ENCODE measurements at places on chromosomes 12 and 14. TPM values are rescaled to one million over a fixed set of nuclear protein-coding genes. Genes with fewer than 3 reads are reported as not detected.
A peak's percentile ranks its signal among the peaks of the same experiment; 100 is the strongest.

Gene LTBP2
- 52.5 TPM for total RNA-seq

Gene IL22
- not detected for total RNA-seq

Gene SMCO2
- not detected for total RNA-seq

Gene GALNT9
- total RNA-seq: 1.5 TPM

Gene ALDH6A1
- 20.9 TPM for total RNA-seq

DNA sequence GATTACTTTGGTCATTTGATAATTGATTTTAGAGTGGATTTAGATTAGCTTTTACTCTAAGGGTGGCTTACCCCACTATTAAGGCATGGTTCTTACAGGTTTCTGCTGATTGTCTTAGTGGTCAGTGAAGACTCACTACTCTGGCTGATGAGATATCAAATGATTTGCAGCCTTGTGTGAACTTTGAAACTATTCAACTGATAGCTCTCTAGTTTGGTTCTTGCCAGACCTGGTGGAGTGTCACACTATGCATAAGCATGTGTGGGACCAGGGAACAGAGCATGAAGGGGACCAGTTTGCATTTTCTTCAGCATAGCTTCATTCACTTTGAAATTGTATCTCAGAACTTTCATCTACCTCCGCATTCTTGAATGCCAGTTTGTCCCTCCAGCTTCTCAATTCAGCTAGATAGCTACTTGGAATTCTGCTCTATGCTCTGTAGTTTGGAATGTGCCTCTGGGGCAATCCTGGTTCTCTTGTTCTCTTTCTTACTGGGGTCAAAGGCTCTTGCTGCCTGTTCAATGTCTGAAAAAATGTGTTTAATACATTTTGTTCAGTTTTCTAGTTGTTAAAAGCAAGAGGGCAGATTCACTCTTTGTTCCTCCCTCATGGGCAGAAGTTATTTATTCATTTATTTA is 12.7 kb downstream of the SCYL2 start:
- no peak for DNase-seq

DNA sequence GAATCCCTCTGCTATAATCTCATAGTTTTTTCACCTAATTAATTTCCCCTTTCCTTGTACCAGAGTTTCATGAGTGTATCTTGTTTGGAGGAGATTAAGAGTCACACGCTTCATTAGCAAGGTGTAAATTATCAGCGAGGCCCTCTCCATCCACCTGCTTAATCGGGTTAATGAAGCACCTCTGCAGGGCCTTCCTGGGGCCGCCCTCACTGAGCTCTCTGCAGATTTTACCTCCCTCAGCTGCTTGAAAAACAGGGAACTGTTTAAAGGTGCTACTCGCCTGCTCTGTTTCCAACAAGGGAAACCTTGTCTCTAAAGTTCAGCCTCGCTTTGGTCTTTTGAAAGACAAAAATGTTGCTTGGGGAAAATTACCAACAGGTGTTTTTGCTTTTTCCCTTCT is 35.8 kb downstream of the OTX2 start:
- no peak for DNase-seq

- DNase-seq: no peak
Measured at GRCh38 chr12:69873429-69873828, 48.4 kb downstream of the MYRFL start.

DNA sequence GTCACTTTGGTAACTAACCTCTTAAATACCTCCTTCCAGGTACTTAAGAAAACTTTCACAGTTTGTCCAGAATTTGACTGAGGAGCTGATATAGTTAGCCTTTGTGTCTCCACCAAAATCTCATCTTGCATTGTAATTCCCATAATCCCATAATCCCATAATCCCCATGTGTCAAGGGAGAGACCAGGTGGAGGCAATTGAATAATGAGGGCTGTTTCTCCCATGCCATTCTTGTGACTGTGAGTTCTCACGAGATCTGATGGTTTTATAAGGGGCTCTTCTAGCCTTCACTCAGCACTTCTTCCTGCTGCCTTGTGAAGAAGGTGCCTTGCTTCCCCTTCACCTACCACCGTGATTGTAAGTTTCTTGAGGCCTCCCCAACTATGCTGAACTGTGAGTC is 7.8 kb upstream of the NOVA1 start:
- DNase-seq: no peak

DNA sequence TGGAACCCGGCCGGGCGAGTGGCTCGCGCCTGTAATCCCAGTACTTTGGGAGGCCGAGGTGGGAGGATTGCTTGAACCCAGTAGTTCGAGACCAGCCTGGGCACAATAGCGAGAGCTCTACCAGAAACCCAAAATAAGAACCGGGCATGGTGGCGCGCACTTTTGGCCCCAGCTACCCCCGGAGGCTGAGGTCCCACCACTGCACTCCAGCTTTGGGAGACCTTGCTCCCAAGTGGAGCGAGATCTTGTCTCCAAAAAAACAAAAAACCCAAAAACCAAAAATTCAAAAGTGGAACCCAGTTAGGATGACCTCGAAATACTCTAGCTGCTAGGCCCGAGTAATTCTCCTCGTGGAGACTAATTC is 769 bp upstream of the VTI1B start:
- no peak for DNase-seq

GRCh38 chr12:96069511-96070231 is 34.3 kb upstream of the LTA4H start:
- DNase-seq: no peak

DNA sequence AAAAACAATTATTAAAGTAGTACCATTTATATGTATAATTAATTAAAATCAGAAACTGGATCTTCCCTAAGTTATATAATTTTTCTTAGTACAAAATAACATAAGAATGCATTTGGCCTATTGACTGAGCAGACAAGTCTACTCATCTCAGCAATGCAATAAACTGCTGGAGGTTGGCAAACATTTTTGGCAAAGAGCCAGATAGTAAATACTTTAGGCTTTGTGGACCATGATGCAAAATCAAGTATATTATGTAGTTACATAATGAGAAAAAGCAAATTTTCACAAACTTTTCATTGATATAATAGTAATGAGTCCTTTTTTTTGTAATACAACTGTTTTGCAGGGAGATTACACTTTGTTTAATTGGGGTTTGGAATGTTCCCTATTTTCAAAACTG is 30.9 kb downstream of the ERGIC2 start:
- no peak for DNase-seq

GRCh38 chr12:88266806-88267360 is 124.8 kb downstream of the TMTC3 start:
- no peak for DNase-seq

DNA sequence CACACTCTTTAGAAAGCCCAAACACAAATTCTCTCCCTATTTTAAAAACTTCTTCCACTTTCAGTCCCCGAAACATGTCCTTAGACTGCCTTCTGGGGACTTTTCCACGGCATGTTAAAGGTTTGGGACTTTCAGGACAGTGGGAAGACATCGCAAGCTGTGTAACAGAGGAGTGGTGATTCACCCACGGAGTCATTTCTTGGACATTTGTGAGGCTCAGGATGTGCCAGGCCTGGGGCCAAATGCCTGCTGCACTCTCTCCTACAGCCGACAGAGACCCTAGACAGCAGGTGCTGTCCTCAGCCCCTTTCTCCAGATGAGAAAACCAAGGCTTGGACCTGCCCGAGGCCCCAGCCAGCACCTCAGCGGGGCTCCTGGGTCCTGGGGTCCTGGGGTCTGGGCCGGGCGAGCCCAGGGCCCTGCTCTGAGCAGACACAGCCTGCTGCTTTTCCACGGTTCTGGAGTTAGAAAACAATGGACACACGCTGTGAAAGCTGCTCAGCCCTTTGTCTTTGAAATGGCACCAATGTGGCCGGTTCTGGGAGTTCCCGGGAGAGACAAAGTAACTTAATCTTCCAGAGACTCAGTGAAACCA is 370.2 kb upstream of the SFSWAP start:
- DNase-seq: peak; percentile 85

GRCh38 chr12:121829250-121829918 is 25.6 kb downstream of the SETD1B start:
- no peak for DNase-seq

DNA sequence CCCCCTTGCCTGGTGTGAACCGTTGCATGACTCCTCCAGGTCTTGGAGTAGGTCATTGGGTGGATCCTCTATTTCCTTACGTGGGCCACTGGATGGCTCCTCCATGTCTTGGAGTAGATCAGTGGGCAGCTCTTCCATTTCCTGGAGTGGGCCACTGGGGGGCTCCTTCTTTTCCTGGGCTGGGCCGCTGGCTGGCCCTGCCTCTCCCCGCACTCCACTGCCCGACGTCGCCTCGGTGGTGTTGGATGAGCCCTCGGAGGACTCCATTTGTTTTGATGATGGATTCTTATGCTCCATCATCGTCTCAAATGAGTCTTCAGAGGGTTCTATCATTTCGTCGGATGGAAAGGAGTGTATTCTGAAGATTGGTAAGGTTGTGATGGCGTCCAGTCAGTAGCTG is 19.1 kb downstream of the RTL1 start:
- DNase-seq: no peak

- no peak for DNase-seq
Measured at GRCh38 chr14:83874662-83875061, 1655.3 kb upstream of the FLRT2 start.

GRCh38 chr14:55845963-55846825 is 266.2 kb downstream of the KTN1 start:
- DNase-seq: no peak

Data from vagina (tissue), 2 donors.